ENCODE measurements at places on chromosomes 1 and 21. TPM values are rescaled to one million over a fixed set of nuclear protein-coding genes. Genes with fewer than 3 reads are reported as not detected.
A peak's percentile ranks its signal among the peaks of the same experiment; 100 is the strongest.

GRCh38 chr1:15384301-15384901 is 25.3 kb upstream of the EFHD2 start:
- no peak for DNase-seq

- DNase-seq, result no peak
Observed at GRCh38 chr1:64508629-64509028, 38.7 kb downstream of the CACHD1 start.

DNA sequence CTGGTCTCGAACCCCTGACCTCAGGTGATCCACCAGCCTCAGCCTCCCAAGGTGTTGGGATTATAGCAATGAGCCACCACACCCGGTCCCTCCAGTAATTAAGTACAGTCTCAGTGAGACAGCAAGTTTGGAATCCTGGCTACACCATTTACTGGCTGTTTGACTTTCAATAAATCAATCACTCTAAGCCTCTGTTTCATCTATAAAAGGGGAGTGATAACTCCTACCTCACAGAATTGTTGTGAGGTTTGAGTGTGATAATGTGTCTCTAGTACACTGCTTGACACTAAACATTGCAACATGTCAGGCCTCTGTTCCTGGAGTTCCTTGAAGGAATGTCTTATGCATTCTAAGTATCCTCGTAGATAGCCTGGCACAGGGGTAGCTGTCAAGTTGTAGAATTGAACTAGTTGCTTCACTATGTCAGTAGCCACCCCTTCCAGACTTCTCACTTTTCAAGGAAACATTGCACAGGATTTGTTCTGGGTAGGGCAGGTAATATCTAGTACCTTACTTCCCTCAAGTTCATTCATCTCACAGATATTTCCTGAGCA is 12.4 kb downstream of the ENTREP3 start:
- no peak for DNase-seq

- DNase-seq, result no peak
Observed at GRCh38 chr1:225541383-225541782, 111.5 kb downstream of the ENAH start.

DNA sequence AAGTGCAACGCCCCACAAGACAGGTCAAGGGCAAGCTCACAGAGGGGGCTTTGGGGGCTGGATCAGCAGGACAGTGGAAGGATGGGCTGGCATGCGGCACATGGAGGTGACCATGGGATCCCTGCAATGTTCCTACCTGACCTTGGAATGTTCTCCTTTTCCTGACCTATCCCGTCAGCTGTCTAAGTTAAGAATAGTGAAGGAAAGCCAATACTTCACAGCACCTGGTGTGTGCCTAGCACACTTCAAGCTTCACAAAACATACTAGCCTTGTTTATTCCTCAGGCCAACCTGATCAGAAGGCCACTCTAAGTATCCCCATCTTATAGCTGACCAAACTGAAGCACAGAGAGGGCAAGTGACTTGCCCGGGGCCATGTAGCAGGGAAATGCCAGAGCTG is 31.2 kb downstream of the LRRC38 start:
- no peak for DNase-seq

DNA sequence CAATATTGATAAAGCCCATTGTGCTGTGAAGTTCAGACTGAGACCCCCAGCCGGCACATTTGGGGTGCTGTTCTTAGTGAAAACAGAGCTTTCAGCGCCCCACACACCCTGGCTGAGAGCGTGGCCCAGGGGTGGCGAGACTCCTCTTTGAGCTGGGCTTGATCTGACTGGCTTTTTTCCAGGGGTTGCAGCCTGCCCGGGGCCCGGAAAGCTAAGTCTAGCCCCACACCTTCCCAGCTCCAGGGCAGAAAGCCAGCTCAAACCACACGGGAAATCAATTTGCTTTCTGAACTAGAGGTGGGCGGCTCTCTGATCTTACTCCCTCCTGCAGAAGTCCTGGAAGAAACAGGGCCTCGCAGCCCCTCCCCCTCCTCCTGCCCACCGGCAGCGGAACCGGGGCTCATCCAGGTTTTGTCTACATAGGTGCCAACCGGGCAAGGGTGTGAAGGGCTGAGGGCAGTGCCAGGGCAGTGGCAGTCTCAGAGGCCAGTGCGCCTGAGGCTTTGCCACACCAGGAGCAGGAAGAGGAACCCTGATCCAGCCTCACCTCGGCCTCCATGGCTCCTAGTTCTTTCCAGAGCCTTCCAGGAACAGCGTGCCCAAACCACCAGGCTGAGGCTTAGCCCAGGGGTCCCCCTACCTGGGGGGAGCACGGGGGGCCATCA is 155.3 kb downstream of the NPHP4 start:
- DNase-seq, result no peak

GRCh38 chr1:224262373-224263054 is 67.5 kb downstream of the NVL start:
- DNase-seq, result peak; percentile 32

DNA sequence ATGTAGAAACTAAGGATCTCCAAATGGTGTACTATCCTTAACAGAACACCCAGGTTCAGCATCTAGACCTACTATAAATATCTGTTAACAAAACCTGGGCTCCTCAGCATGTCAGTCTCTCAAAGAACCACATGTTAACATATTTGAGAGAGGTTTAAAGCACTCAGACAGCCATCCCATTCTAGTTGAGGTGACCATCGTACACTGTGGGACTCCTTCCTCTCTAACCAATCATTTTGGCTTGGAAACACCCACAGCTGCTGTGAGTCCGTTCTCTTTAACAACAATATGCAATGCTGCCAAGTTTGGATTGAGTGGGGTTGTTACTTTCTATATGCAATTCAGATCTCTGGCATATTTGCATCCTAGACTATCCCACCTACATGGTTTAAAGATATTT is 105.8 kb downstream of the MRPL39 start:
- no peak for DNase-seq

GRCh38 chr1:246270236-246270635 is 236.8 kb downstream of the SMYD3 start:
- DNase-seq, result no peak

DNA sequence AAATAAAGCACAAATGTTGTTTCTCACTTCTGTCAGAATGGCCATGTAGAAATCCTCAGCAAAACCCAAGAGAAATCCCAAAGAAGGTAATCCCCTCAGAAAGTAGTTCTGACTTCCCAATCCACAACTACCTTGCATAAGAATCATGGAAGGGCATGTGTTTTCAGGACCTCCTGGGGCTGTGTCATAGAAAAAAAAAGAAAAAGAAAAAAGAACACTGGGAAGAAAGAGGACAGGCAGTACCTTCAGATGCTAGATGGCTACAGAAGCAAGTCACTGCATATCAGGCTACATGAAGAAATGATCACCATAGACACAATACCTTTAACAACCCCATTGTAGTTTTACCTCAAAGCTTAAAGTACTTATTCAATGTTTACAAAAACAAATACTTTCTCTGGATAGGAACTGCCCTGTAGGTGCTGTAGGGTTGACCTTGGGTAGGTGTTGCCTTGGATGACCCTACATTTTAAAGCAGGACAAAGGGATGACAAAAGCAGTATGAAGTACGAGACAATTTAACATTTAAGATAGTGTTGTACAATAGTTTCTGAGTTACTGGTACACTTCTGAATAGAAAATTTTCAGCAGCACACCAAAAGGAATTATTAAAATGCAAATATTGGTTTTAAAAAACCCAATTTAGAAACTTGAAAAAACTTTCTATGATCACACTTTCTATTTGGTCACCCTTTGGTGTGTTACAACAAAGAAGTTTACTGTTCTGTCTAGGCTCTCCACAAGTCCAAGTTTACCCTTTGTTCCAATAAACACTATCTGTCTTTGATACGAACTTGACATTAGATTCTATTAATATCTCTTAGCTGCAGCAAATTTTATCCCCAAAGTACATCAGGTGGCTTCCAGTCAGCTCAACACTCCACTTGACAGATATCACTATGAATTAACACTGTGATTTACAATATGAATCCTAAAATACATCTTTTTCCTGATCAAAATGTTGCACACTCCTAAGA is 5.0 kb downstream of the TRIT1 start:
- DNase-seq, result no peak

DNA sequence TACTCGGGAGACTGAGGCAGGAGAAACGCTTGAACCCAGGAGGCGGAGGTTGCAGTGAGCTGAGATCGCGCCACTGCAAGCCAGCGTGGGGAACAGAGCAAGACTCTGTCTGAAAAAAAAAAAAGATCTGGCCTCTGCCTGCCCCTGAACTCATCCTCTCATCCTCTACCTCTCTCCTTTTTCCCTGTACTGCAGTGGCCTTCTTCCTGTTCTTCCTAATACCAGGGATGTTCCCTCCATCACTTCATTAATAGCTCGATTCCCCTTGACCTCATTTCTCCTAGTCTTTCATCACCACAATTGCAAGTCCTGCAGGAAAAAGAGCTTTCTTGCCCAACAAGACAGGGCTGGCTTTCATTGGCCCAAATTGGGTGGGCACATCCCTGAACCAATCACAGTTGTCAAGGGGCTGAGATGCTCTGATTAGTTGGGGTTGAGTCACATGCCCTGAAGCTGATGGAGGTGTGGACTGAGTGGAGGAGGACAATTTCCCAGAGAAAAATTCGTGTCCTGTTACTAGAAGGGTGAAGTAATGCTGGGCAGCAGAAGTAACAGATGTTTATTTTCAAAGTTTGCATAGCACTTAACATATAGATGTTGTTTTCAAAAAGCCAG is 86.8 kb upstream of the PUM1 start:
- no peak for DNase-seq

GRCh38 chr1:61337037-61337436 is 254.7 kb downstream of the NFIA start:
- no peak for DNase-seq

DNA sequence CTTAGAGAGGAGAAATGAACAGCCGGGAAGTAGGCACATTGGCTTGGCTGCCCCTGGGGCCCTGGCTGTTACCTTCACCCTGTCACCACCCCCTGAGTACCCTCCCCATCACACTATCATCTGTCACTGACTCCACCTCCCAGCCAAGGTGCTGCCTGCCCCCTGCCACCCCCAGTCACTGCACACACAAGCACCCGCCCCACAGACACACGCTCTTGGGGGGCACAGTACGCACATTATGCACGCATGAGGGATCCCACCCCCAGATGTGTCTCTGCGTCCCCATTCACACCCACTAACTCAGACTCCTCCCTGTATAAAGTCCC is 223.3 kb downstream of the PTPRU start:
- DNase-seq, result no peak

DNA sequence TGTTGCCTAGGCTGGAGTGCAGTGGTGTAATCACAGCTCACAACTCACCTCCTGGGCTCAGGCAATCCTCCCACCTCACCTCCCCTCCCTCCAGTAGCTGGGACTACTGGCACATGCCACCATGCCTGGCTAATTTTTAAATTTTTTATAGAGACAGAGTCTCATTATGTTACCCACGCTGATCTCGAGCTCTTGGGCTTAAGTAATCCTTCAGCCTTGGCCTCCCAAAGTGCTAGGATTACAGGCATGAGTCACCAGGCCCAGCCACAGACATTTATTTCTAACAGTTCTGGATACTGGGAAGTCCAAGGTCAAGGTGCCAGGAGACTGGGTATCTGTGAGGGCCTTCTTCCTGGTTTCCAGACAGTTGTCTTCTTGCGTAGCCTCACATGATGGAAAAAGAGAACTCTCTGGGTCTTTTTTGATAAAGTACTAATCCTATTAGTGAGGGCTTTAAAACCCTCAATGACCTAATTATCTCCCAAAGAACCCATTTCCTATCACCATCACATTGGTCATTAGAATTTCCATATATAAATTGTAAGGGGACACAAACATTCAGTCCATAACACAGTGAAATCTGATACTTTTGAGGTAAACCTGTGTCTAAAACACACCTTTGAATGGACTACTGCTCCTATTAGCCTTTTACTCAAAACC is 67.9 kb downstream of the PHACTR4 start:
- no peak for DNase-seq

- no peak for DNase-seq
Observed at GRCh38 chr1:109322974-109323373, 16.2 kb upstream of the MYBPHL start.

DNA sequence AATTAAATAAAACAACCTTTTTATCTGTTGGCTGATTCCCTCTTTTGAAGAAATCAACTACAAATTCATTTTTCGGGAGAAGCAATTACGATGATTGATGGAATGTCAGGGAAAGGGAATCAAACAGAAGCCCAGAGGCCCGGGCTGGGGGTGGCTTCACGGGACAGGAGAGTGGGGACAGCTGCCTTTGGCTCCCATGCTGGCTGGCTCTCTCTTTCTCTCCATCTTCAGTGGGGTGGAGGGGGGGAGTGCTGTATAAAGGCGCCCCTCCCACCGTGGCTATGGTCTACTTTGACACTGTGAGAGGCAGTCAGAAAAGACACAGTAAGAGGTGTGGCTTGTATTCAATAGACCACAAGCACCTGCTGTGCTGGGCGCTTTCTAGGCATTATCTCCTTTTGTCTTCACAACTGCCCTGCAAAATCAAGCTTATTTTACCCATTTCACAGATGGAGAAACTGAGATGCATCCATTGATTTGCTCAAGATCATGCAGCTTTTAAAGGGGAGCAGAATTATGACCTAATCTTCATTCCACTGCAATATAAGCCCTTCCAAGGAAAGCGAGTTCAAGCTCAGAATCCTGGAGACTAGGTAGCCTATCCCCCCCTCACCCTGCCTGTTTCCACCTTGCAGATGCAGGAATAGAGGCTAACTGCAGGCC is 92.9 kb downstream of the GRIK3 start:
- no peak for DNase-seq

- DNase-seq, result no peak
Observed at GRCh38 chr1:96329121-96329520, 392.5 kb upstream of the PTBP2 start.

GRCh38 chr1:227124473-227124872 is 184.4 kb downstream of the COQ8A start:
- DNase-seq, result no peak

GRCh38 chr1:112265931-112266330 is 130.1 kb upstream of the CTTNBP2NL start:
- DNase-seq, result no peak

GRCh38 chr1:59750328-59751003 is 64.3 kb upstream of the HOOK1 start:
- no peak for DNase-seq

DNA sequence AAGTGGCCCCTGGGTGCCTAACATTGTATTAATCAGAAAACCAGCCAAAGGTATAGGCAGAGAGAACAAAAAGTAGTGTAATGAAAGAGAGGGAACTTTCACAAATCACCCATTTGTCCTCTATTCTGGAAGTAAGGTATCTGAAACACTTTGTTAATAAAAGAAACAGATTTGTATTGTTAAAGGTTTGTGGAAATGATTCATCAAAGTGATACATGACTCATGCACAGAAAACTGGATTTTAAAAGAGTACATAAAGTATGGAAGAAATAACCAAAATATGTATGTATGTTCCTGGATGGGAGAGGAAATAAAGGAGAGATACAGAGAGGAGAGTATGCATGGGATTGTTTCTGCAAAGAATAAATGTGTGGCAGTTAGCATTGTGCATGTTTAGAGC is 126.8 kb downstream of the RGS21 start:
- no peak for DNase-seq

- DNase-seq, result no peak
Observed at GRCh38 chr1:156599811-156600210, 1.5 kb downstream of the GPATCH4 start.

Gene OLFM3
- not detected for total RNA-seq

Gene TDRD10
- 1.0 TPM for total RNA-seq

Gene SLFNL1
- not detected for total RNA-seq

Gene OR2G6
- not detected for total RNA-seq

Gene OPTC
- not detected for total RNA-seq

Gene CPLANE2
- 1.8 TPM for total RNA-seq

Gene TRIM17
- 1.8 TPM for total RNA-seq

Gene SDHC
- total RNA-seq, result 67.0 TPM

Gene PGLYRP4
- not detected for total RNA-seq

Gene VWA5B1
- not detected for total RNA-seq

Data from stomach (tissue), 19 donors.